Activated naive CD8-positive, alpha-beta T cell treated with anti-CD3 and anti-CD28 coated beads, Interleukin-2, amount 10 ng/mL, durations not matched to agents 7 days and 5 days (primary cell): ENCODE measurements at places on chromosomes 12 and 14. TPM values are rescaled to one million over a fixed set of nuclear protein-coding genes. Genes with fewer than 3 reads are reported as not detected.

DNA sequence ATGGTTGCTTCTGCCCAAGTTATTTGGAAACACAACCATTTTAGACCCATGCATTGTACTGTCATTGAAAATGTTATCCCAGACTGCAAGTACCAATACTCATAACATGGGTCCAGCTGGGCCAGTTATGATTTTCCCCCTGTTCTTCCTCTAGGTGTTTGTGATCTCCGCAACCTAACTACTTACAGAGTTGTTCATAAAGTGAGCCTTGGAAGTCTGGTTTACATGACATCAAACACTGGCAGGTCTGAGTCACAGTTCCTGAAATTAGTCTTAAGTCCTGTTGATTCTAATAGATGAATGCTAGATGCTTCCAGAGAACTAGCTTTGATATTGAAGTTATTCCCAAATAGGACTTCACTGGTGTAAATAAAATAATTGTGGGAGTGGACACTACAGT lies 487.0 kb downstream of the MED13L start:
- no peak for DNase-seq

PAH gene
- not detected for total RNA-seq

CYP46A1 gene
- total RNA-seq = 0.33 TPM

SRRM4 gene
- not detected for total RNA-seq

- DNase-seq = no peak
Measured at GRCh38 chr12:121139286-121139685, 6.6 kb downstream of the P2RX7 start.

GRCh38 chr14:62053188-62053587 lies 291.0 kb downstream of the SNAPC1 start:
- DNase-seq = no peak
